ENCODE measurements at places on chromosomes 3 and 15.

DNA sequence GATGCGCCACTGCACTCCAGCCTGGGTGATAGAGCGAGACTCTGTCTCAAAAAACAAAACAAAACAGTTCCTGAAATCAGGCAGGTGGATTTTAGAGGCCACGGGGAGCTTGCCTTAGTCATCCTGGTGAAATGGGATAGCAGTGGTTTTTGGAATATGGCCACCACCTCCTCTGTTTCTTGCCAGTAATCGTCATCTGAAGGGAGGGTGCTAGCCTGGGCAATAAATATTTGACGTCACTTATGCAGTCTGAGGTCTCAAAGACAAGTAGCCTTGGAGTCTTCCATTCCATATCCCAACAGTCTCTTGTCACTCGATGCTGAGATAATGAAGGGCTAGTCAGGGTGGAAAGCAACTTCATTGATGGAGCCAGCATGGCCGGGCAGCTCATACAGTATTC is 55.2 kb downstream of the KCNAB1 start:
- DNase-seq: no peak

- no peak for DNase-seq
Observed at GRCh38 chr15:41648770-41649169, 11.4 kb upstream of the MGA start.

DNA sequence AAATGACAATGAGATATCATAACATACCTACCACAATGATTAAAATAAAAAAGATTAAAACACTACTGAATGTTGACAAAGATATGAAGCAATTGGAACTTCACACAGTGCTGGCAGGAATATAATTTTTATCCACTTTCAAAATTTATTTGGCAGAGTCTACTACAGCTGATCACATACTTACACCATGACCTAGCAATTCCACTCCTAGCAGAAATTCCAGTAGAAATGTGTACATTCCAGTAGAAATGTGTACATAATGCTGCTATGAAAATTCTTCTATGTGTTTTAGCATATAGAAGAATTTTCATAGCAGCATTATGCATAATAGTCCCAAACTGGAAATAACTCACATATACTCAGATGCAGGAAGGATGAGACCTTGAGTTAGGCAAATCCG is 43.5 kb downstream of the IFT57 start:
- no peak for DNase-seq

DNA sequence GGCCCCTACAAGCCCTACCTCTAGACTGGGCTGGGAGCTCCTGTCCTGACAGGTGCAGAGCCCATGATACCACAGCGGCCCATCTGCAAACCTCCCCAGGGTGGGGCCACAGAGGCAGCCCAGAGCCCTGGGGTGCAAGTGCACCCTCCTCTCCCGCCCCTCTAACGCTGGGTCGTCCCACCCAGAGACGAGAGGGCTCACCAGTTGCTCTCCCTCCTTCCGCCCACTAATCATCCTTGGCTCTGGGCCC is 742 bp downstream of the TNK2 start:
- DNase-seq: no peak

DNA sequence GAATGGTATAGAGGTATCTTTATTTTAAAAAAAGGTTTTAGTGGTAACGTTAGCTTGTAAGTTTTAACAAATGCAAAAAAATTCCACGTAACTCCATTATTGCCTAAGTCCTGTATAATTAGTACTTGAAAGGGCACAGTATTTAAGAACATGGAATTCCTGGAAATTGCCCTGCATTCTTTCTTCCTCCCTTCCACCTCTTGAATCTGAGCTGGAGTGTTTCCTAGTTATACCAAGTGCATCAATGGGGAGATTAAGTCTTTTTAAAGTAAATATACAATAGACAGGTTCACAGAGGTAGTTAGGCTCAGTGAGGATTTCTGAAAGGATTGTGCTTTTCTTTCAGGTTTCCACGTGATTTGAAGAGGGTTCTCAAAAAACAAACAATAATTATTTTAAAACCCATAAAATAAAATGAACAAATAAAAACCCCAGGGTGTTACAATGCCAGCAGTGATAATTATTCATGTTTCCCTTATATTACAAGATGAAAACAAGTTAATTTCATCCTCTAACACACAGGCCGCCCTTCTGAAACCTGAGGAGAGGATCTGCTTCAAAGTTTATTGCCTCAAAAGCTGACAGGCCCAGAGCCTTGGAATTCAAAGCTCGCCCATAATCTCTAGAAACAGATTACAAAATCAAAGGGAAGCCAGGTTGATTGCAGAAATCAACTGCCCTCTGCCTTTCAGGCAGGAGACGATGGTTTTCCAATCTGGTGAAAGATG is 128.8 kb upstream of the LMOD3 start:
- no peak for DNase-seq

DNA sequence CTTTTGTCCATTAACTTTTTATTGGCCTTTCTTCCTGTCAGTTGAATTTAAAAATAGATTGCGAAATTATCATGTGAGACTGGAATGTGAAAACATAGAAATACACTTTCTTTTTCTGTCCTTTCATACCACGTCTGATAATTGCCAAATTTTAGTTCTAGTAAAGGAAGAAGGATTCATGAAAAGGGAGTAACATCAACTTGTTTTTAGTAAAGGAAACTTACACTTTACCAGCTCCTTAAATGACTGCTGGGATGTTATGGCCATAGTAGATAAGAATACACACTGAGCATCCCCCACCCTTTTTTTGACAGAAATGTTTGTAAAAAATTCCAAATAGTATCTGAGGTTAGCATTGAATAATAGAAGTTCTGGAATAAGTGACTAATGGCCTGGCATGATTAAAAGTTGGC is 137.9 kb downstream of the NEO1 start:
- no peak for DNase-seq

GRCh38 chr3:6392123-6392522 is 468.8 kb upstream of the GRM7 start:
- no peak for DNase-seq
